ENCODE measurements at places on chromosomes 5 and 9. TPM values are rescaled to one million over a fixed set of nuclear protein-coding genes. Genes with fewer than 3 reads are reported as not detected.

- ATAC-seq: no peak
These were observed 224.9 kb downstream of the CACNA1B start for GRCh38 chr9:138102246-138103051.

GRCh38 chr9:682633-683508, 158.6 kb upstream of the DMRT1 start:
- ATAC-seq: no peak

DNA sequence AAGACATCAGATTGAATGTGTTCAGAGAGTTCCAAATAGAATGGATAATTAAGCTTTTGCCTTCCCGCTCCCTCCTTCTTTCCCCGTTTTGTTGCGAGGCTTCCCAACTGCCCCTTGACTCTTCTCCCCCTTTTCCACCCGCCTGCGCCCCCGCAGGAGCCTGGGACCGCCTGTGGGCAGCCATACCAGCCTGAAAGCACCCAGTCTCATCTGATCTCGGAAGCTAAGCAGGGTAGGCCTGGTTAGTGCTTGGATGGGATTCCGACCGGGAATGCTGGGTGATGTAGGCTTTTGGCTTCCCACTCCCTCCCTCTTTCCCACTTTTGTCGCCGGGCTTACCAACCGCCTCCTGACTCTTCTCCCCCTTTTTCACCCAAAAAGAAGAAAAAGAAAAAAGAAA, 6.8 kb upstream of the HSD17B4 start:
- ATAC-seq: no peak

DNA sequence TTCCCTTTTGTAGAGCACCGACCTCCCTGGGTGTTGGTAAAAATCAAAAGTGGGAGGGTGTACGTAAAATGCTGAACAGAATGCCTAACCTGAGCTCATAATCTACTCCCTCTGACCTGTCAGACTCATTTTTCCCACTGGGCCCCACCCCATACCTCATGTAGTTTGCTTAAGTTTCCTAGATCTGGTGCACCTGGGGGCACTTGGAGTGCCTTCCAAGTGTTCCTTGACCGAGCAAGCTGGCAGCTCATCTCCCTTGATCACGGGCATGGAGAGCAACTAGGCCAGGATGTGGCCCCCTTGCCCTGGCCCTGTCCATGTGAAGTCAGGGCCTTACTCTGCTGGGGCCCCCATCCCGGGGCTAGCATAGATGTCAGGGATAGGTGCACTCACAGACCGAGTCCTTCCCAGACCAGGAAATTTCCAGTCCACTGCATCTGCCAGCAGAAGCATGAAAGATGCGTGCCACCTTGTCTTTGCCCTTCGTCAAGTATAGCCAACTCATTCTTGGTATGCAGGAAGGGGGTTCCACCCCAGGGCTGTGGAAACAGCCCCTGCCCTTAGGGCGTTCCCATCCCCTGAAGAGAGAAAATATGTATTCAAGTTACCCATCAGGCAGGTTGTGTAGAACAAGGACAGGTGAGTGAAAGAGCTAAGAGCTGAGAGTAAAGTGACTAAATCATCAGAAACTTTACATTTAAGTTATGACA, 41.9 kb downstream of the SLC22A5 start:
- ATAC-seq: no peak

DNA sequence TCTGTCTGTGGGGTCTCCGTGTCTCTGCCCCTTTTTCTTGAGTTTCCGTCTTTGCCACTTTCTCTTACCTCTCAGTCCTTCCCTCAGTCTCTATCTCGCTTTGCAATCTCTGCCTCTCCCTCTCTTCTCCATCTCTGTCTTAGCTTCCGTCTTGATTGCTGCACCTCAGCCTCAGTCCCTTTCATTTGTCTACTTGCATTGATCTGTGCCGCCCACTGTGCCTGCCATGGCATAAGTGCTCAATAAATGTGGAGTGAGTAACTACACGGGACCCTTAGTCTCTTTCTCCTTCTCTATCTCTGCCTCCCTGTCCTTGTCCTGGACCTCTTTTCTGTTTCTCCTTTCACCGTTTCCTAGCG, 6.6 kb downstream of the PCDHGC5 start:
- no peak for ATAC-seq

The NUTM2F gene
- total RNA-seq: 0.27 TPM

The IL17B gene
- total RNA-seq: 1.1 TPM

The FOXD4L5 gene
- 0.21 TPM for total RNA-seq

The PRRC2B gene
- total RNA-seq: 123 TPM

The ARL10 gene
- total RNA-seq: 22.8 TPM

The SLC36A3 gene
- 0.23 TPM for total RNA-seq

All from motor neuron (in vitro differentiated cells).